CD4-positive, alpha-beta T cell (primary cell): ENCODE measurements at places on chromosomes 12 and 14.

DNA sequence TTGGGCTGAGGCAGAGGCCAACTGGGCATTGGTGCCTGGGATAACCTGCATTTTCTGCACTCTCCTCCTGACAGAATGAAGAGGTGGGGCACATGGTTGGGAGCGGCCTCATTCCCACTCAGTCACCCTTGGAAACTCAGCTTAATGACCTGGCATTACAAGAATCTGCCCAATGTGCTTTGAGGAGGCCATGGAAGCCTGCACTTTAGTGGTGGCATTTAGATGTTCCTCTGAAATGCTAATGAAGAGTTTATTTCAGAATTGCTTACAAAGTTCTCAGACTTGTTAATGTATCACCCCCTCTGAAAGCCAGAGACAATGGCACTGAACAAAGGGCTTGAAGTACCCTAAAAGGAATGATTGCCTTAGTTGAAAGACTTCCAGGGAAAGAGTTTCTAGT, 71.4 kb upstream of the PARP11 start:
- no peak for DNase-seq

DNA sequence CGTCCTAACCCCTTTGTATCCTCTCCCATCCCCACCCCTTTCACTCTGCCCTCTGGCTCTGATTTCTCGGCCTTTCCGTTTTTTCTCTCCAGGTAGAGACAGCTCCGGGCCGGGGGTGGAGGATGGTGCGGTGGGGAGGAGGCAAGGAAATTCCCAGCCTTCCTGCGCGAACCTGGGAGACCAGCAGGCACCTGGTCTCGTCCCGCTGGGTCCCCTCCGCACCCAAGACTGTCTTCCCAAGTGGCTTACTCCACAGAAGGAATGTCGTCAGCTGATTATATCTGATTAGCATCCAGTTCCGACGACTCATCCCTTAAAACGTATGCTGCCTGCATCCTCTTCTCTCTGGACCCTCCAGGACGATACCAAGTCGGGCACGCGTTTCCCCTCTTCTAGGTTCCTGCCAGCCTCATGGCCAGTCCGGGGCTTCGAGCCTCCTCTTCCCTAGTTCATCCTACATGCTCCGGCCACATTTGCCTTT, 42.2 kb upstream of the CAPRIN2 start:
- DNase-seq, result no peak

GRCh38 chr14:73842851-73843250, 8.8 kb upstream of the PTGR2 start:
- DNase-seq, result no peak

GRCh38 chr12:1351926-1352325, 242.5 kb downstream of the FBXL14 start:
- DNase-seq, result no peak

DNA sequence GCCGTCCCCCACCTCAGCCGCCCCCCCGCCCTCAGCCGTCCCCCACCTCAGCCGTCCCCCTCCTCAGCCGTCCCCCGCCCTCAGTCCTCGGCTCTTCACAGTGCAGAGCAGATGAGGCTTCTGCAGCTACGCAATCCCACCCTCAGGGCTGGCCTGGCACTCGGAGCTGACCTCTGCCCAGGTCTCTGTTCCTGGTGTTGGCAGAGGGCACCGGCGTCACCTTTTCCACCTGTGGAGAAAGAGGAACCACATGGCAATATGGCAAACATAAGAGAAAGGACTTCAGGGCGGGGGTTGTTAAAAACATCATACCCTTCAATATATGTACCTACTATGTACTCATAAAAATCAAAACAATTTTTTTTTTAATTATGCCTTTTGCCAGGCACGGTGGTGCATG, 45.8 kb downstream of the MLXIP start:
- no peak for DNase-seq

DNA sequence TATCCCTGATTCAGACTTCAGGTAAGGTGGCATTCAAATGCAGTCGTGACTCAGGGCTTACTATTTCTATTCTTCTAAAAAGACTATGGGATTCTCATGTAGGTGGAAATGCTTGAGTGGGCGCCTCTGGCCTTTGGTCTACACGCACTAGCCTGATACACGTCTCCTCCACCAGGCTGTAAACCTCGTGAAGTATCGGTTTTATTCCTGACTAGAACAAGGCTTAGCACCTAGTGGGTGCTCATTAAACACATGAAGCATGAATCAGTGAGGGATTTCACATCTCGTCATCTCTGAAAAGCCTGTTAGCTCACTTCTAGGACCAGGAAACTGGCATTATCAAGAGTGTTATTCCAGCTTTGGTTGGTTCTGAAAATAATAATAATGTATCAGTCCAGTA, 17.7 kb upstream of the HNF1A start:
- DNase-seq, result no peak

DNA sequence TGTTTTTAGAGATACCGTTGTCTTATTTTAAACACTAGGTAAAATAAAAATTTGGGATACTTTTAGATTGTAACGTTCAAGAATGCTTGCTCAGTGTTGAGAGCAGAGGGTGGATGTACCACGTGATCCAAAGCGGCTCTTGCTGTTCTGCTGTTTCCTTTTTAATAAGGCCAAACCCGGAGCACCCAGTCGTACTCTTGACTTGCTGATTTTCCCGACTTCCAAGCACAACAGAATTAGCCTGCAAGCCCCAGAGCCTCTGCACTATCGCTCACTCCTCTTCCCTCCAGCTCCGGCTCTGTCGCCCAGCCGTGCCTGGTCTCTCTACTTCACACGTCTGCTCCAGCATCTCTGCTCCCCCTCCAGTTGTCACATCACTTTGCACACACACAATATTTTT, 77.3 kb downstream of the EMP1 start:
- DNase-seq, result no peak

DNA sequence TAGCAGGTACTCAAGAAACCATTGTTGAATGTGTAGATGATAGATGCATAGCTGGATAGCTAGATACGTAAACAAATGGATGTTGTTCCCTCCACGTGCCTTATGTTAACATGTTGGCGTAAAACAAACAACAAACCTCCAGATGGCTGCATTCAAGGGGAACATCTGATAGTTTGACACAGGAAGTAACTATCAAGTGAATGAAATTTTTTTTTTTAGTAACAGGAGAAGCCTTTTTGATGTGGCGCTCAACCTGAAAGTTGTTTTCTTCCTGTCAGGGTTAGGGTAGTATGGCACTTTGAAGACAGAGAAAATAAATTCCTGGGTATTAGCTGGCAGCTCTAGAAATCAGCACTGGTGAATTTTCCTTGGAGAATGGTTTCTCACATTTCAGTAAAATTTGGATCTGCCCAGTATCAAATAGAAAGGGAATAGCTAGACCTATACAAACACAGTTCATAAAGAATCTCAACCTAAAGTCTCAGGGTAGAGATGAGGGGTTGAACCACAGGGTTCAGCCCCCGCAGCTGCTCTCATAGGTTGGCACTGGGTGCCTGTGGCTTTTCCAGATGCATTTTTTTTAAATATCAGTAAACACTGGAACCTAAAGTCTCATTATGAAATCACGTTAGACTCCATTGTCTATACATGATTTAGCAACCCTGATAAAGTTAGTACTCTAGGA, 18.8 kb upstream of the RAP1B start:
- no peak for DNase-seq

GRCh38 chr12:12502815-12503151, 59.9 kb downstream of the DUSP16 start:
- no peak for DNase-seq

DNA sequence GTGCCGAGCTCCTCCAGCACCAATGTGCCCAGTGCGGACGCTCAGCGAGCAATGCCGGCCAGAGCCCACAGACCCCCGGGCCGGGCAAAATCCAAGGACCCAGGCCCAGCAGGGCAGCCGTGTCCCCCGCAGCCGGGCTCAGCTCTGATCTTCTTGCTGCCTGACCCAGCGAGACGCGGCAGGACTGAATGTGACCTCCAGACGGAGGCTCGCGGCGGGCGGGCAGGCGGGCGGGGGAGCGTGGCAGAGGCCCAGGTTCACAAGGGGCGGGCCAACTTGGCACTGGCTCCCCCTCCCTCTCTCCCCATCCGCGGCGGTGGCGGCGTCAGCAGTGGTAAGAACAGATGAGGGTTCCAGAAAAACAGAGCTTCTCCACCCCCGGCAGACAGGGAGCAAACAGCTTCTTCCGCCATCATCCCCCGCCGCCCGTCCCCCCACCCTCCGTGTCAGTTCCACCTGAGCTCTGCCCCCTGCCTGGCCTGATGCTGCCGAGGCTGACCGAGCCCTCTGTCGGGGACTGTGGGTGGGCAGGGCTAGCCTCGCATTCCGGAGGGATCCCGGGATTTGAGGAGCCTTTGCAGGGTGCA, 94.3 kb downstream of the RFLNA start:
- peak; percentile 68 for DNase-seq

GRCh38 chr12:57965766-57966165, 24.4 kb downstream of the ATP23 start:
- DNase-seq, result no peak
